ENCODE measurements at places on chromosomes 2 and 18.
A peak's percentile ranks its signal among the peaks of the same experiment; 100 is the strongest.

DNA sequence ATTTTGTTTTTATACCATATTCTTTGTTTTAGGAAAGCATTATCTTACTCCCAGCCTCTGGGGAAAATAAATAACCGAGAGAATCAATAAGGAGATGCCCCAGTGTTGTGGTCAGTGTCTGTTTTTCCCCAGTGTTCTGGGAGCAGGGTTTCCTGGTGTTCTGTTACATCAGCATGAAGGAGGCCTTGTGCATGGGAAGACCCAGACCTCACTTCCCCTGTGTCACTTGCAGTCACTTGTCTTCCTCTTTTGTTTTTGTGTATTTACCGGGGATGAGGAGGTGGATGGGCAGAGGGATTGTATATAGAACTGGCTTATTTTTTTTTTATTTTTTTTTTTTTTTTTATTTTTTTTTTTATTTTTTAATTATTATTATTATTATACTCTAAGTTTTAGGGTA is 45.0 kb upstream of the MGAT5 start:
- DNase-seq = no peak

DNA sequence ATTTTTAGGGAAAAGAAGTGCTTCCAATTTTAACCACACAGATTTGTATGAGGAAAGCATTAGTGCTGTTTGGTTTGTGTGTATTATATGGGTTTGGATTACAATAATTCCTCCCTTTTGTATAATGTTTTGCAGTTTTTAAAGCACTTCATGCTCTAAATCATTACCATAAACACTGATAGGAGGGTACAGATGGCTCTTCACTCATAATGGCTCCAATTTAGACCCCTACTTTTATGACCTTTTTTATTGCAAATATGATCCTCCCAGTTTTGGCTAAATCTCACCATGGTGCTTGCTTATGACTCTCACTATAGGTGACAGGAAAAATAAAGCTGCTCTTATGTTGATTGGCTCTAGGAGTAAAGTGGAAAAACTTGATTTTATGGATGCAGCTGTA is 23.8 kb upstream of the TMEM17 start:
- DNase-seq = no peak

DNA sequence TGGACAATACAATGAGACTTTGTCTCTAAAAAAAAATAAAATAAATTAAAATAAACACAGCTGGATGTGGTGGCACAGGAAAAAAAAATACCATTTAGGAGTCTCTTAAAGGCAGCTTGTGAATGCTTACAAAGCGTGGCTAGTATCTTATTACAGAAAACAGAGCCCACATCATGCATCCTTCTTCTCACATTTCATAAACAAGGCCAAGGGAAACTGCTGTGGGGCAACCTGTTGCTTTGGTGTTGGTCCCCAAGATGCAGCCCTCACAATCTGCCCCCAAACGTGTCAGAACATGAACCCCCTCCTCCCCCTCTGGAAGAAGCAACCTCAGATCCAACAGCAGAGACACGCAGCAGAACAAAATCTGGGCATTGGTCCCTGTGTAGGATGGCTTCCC is 2.6 kb downstream of the SLC14A1 start:
- DNase-seq = no peak

DNA sequence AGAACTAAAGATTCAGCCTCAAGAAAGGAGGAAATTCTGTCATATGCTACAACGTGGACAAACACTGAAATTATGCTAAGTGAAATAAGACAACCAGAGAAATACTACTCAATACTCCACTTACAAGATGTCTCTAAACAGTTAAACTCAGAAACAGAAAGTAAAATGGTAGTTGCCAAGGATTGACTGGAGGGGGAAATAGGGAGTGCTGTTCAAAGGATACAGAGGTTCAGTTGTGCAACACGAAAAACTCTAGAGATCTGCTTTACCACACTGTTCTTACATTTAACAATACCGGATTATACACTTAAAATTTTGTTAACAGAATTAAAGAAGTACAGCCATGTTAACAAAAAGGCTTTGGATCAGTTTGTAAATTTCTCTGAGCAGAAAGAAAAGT is 39.8 kb upstream of the C2orf15 start:
- DNase-seq = no peak

DNA sequence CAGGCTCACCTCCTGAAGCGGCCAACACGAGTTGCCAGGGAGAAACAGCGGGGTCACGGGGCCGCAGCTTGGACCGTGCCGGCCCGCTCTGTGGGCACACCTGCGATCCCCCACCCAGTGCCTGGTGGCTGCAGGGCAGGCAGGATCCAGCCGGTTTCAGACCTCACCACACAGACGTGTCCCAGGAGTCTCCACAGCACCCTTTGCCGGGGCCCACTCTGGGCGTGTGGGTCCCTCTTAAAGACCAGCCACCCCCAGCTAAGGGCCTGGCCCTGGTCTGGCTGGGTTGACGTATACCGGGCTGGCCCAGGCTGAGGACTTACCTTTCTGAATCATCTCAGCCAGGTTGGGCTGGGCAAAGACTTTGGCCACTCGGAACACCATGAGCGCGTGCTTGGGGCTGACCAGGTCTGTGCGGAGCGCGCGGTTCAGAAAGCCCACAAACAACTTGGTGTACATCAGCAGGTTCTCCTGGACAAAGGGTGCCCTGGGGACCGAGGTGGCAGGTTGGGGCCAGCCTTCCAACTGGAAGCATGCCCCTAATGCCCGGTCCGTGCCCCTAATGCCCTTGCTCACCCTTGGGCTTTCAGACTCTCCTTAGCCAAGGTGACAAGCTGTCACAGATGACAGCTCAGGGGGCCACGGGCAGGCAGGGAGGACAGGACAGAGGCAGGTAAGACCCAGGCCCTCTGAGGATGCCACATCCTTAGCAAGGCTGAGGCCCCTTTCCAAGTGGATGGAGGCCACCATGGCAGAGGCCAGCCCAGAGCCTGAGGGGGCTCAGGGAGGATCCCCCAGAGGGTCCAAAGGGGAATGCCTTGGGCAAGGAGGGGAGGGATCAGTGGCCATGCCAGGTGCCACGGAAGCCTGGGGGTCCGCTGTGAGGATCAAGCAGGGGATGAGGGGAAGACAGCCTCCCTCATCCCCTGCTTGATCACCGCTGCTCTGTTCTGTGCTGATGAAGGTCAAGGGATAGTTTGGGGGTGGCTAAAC is 10.2 kb upstream of the CCDC74B start:
- no peak for DNase-seq

GRCh38 chr18:158128-159036 is at the start of gene USP14:
Gene USP14, plus strand, starts transcription at chr18:158557. Its CDS starts 142 bp downstream, at chr18:158699.
- peak; percentile 99 for DNase-seq

- DNase-seq = no peak
Observed at GRCh38 chr2:176681584-176682115, 412.4 kb downstream of the MTX2 start.

GRCh38 chr2:168913495-168913894 is 12.4 kb downstream of the G6PC2 start:
- no peak for DNase-seq

DNA sequence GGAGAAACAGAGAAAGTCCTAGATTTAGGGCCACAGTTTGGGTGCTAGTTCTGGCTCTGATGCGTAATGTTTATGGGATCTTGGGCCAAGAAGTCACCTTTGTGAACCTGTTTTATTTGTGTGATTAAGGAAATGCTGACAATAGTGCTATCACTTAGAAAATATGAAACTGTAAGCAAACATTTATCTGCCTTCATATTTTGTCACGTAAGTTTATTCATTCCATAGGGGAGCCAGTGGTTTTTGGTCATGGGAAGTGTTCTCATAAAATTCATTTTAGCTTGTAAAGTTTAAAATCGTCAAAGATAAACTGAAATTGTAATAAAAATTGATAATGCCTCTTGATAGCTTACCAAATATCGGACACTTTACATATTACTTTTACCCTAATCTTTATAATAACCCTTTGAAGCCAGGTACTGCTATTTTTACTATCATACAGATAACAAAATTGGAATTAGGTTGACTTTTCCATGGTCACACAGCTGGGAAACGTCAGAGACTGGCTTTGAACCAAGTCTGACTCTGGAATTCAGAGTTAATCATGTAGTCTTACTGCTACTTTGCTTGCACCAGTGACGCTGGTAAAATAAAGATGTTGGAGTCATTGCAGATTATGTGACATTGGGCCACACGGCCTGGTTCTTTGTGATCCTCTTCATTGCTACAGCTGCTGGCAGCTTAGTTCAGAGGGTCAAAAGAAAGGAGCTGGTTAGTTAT is 99.7 kb downstream of the ICA1L start:
- DNase-seq = no peak

DNA sequence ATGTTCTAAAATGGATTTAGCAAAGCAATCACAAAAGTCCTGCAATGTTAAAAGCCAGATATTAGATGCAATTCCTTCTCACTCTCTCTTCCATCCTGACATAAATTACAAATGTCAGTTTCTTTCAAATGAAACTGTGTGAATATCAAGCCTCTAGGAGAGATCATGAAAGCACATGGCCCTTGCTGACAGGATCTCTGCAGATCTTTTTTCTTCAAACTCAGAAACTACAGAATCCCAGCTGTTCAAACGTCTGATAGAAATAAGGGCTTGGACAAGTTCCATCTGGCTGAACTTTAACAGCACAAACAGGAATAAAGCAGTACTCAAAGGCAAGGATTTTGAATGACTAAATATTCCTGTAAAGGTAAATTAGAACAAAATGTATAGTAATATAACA is 47.6 kb downstream of the PDE1A start:
- no peak for DNase-seq

DNA sequence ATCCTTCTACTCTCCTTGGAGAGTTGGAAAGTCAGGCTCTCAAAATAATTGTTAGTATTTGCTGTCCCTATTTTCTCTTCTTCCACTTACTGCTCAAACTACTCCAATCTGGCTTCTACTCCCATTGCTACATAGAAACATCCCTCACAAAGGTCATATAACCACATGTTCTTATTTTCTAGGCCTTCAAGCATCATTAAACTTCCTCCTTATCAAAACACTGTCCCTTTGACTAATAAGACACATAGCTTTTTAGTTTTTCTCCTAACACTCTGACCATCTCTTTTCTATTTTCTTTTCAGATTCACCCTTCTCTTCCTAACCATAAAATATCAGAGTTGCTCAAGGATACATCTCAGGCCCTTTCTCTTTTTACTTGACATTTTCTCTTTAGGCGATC is 148.3 kb downstream of the MBD2 start:
- no peak for DNase-seq

DNA sequence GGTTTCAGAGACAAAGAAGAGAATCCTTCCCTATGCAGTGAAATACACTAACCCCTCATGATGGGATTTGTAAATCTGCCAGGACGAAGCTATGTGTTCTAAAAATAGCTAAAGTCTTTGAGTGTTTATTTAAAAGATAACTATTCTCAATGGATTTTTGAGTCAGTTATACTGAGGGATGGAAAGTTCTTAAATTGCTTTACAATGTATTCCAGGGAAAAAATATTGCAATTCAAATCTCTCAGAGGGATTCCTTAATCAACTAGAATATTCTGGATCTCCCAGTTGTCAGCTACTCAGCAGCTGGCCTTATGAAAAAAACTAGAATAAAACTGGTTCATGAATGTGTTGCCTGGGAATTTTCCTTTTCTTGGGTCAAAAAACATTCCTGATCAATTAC is 312.4 kb downstream of the PLCL1 start:
- DNase-seq = no peak

GRCh38 chr2:232438091-232438490 is 17.9 kb upstream of the ALPI start:
- no peak for DNase-seq

DNA sequence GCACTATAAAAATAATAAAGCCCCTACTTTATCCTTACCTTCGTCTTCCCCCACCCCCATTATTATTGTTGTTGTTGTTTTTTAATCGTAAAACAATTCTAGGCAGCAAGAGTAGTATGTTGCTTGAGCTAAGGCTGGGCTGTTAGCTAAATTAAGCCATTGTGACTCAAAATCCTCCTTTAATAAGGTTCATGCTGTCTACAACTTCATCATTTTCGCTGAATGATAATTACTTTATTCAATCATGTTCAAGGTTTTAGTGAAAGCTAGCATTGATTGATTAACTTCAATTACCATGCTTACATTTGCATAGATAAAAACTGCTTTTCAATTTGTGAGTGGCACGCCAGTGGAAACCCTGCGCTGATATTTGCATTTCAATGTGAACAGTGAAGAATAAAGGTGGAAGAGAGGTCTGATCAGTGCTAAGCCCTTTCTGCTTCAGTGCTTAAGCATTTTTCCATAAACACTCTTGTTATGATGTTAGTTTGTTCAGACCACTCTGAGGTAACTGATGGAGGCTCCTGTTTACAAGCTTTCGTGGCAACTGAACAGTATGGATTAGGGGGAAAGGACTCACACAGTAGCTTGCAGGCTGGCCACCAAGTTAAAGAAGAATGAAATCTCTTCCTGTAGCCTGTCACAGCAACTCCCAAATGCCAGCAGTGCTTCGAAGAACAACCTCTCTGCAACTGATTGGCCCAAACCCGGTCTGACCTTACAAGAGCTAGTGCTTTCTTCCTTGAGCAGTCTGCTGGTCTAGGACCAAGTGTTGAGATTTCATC is 156.8 kb downstream of the GPD2 start:
- DNase-seq = no peak

DNA sequence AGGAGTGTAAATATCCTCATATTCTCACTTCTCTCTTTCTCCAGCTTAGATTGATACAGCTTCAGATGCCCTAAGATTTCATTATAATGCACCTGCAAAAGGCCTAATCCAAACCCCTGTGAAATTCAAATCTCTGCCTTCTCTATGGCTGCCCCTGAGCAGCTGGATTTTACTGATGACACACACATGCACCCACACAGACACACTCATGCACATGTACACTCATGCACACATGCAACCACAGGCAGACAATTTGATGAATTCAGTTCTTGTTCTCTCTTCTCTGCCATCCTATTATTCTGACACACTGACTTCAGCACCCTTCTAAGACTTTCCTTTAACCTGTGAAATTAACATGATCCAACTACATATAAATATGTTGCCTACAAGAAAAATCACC is 563.2 kb downstream of the RNF144A start:
- DNase-seq = no peak

DNA sequence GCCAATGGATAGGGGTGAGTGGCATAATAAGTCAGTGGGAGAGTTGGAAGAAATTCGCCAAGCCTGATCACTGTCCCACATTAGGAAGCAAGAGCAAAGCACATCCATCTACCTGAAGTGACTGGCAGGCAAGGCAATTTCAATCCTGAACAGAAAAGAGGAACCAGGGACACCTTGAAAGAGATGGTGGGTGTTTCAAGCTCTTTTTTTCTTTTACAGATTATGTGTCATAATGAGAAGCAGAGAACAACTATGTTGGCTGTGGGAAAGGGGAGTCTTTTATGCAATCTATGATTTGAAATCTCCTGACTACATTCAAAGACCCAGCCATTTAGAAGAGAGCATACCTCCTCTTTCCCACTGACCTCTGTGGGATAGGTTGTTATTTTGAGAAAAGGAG is 63.5 kb downstream of the TGIF1 start:
- no peak for DNase-seq

- DNase-seq = no peak
Observed at GRCh38 chr2:240219208-240219890, 78.9 kb upstream of the OTOS start.

DNA sequence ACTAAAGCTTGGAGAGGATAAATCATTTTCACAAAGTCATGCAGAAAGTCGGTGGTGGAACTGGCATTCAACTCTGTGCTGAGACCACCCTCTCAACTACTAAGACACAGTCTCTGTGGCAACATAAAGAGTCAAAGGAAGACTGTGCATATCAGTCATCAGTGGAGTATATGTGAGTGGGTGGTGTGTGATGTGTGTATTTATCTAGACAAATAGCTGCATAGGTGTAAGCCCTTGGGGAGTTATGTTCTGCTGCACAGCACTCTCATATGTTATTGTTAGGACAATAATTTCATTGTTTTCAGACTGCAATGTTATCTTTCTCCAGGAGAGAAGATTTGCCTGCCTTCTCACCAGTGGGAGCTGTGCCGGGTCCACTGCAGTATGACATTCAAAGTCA is 186.3 kb upstream of the HNRNPA3 start:
- DNase-seq = no peak

GRCh38 chr2:207333599-207334300 is 168.0 kb upstream of the KLF7 start:
- no peak for DNase-seq

Data from WERI-Rb-1 (cell line).